HFF-Myc (cell line): ENCODE measurements at places on chromosomes 2 and 18.

GRCh38 chr2:25105336-25106085 lies 62.9 kb downstream of the POMC start:
- DNase-seq, result no peak

- DNase-seq, result no peak
Measured at GRCh38 chr18:36017232-36017631, 44.8 kb downstream of the RMP24 start.

DNA sequence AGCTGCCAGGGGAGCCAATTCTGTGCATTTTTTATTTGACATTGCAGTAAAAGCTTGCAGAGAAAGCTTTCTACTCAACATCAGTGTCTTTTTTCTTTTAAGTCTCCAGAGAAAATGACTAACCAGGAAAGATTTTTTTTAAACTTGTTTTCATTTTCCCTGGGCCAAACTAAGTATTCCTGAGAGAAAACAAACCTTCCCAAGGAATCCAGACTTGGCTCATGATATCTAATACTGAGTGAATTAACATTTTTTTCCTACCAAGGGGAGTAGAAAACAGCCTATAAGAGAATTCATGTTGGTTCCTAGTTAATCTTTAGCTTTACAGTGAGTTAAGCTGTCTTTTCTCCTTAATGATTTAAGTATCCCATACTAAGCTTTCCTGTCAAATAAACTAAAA lies 46.7 kb downstream of the DAPL1 start:
- DNase-seq, result no peak

- DNase-seq, result no peak
Measured at GRCh38 chr18:9617006-9617542, 2.7 kb upstream of the PPP4R1 start.

DNA sequence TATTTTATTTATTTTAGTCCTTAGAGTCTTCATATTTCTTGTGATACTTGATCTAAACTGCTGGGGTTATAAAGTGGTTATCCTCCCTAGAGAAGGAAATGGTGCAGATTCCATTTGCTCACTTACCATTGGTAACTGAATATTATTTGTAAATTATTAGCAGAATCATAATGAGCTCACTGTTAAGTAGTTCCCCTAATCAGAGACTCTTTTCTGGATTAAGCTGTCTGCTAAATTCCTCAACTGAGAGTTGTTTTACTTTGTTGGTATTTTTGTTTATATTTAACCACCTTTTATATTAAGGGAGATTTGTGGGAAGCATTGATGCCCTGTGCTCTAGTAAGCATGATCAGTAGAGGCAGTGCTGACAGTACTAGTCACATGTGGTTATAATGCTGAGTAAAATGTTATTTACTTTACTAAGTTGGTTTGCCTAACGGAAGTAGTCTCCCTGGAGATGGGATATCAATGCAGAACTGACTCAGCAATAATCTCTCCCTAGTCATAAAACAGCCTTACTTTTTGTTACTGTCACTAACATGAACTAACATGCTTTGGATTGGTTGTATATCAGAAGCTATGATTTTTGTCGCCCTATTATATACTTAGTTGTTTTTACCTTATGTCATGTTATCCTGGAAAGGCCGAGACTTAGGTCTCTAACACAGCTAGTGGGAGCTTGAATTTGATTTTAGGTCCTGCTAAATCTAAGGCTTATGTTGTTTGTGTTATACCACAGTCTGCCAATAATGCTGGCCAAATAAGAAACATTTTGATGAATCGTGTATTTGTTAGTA lies 166.7 kb downstream of the MCFD2 start:
- DNase-seq, result peak; percentile 75

GRCh38 chr2:142142595-142142994 lies 11.8 kb upstream of the LRP1B start:
- DNase-seq, result no peak

DNA sequence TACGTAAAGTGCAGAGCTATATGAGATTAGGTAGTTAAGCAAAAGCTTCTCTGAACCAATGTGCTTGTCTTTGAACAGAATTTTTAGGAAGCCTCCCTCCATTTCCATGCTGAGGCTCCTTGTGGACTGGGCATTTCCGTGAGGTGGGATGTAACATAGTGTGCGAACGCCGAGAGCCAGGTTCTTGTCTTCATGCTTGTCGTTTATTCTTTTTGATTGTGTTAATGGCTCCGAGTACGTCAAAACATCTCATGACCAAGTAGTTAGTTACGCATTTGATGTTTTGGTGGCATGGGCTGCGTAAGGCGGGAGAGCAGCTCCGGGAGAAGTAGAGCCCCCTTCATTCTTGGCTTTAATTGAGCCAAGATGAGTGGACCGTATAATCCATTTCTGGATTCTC lies 32.9 kb downstream of the DGKD start:
- DNase-seq, result no peak

DNA sequence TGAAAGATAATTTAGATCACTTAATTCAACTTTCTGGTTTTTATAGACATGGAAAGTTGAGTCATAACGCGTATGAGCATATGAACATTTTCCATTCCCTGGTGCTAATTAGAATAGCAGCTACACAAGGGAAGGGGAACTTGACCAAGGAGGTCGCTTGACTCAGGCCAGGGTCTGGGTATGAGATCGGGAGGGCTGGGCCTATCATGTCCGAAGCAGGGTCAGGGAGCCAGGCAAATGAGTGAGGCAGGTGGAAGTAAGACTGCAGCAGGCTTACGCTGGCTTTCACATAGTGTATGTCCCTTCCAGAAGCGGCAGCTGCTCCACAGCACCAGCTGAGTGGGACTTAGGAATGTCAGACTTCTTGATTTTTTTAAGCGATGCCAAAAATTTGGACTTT lies 14.7 kb downstream of the RALB start:
- no peak for DNase-seq

DNA sequence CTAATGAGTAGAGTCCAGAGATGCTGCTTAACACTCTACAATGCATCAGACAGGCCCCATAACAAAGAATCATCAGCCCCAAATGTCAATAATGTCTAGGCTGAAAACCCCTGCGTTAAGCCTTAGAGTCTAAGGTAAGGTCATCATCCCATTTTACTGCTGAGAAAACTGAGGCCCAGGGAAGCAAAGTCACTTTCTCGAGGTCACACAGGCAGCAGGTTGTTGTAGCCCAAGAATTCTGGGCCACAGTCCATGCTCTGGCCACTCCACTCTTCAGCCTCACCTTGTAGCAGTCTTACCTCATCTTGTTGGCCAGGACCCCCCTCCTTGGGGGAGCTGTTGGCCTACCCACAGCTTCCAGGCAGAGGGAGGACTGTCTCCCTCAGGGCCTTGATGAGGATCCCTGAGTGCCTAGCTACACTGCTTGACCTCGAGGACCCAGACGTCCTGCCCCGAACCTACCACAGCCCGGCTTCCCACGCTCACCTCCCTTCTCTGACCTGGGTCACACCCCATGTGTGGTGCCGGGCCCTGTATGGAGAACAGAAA lies 54.4 kb downstream of the SMAD7 start:
- DNase-seq, result no peak

DNA sequence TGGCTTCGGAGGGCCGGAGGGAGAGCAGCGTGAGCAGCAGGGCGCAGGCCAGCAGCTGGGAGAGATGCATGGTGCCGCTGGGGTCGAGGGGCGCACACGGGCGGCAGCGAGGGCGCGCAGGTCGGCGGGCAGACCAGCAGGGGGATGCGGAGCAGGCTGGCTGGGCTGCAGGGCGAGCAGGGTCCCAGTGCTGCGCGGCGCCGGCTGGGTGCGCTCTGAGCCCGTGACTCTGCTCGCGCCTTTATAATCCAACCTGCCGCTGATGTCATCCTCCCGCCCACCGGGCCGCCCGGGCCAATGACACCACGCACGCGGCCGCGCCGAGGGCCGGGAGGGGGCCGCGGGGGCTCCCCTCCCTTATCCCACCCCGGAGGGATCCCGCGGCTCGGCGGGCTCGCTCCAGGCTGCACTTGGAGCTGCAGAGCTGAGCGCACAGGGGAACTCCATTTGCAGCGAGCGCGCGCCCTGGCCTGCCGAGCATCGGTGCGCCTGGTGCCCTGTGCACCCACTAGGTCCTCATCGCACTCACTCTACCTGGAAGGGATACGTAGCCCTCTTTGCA lies at the start of gene NPPC:
Gene NPPC, minus strand, starts transcription at position 217 of the 562 bp plus-strand sequence. Its CDS starts 147 bp downstream, at position 70.
- no peak for DNase-seq

DNA sequence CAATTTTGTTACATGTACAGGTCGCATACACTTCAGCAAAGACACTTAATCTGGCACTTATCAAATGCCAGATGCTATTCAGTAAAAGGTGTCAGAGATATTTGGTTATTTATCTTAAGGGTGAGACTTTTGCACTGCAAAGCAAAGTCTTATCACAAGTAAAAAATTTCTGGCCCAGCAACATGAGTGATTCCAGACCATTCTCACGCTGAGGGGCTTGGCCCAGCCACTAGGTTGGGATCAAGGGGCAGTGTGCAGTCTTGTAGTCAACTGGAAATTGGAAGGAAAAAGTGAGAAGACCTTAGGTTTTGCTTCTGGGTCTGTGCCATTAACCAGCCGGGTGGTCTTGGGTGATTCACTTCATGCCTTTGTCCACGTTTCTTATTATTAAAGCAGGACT lies 181.6 kb downstream of the RNF144A start:
- DNase-seq, result no peak

DNA sequence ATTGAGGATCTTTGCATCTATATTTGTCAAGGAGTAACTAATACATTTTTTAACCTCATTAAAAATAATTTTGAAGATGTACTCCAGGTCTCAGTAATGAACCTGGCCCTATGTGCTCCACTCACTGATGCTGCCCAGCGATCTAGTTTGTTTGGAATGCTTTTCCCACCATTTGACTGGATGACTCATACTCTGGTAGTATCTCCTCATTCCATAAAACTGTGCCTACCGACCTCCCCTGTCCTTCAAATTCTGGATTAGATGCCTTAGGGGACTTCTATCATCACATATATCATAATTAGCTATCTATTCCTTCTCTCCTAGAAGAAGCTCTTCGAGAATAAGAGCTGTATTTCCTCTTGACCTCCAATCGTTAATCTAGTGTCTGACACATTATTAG lies 83.8 kb downstream of the FAM117B start:
- peak; percentile 25 for DNase-seq

- DNase-seq, result no peak
Measured at GRCh38 chr2:67498931-67499330, 101.8 kb downstream of the ETAA1 start.

DNA sequence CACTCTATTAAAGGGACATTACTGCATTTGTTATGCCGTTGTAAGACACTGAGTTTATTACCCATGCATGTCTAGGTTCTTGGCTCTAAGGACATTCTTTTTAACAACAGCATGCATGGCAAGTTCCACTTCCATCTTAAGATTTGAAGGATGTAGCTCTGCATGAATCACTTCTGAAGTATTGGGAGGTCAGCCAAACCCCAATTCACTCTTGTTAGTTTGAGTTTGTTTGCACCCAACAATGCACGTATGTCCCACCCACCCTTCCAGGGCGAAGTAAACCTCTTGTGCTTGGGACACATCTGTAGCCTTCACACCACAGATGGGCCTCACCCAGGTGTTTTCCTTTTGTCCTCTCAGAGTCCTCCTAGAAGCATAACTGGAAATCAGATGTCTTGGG lies 5.6 kb upstream of the LAMA3 start:
- no peak for DNase-seq

DNA sequence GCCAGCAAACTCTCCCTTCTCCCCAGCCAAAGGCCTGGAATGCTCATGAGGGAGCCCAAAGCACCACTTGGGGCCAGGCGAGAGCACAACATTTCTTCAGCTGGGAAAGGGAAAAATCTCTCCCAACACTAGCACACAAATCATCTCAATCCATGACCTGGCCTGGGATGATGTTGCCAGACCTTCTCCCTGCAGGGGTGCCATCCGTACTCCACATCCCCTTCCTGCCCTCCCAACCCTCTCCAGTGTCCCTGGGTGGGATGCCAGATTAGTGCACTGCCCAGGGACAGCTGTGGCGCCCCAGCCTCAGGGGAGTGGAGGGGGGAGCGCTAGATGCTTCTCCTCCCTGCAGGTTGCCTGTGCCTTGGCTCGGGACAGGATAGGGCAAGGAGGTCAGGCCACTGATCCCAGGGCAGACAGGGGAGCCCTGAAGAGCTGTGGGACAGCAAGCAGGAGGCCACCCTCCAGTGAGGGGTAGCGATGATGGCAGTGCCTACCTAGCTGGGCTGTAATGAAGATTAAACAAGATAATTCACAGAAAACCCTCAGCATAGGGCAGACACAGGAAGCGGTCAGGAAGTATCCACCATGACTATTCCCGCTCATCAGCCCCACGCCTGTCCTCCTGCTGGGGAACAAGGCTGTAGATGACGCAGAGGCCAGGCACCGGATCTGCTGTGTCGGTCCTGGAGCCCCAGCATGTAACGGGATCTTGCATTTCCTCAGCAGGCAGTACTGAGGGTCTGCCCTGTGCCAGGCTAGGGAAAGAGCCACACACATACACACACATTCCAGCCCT lies 31.1 kb downstream of the SERTAD2 start:
- DNase-seq, result no peak

DNA sequence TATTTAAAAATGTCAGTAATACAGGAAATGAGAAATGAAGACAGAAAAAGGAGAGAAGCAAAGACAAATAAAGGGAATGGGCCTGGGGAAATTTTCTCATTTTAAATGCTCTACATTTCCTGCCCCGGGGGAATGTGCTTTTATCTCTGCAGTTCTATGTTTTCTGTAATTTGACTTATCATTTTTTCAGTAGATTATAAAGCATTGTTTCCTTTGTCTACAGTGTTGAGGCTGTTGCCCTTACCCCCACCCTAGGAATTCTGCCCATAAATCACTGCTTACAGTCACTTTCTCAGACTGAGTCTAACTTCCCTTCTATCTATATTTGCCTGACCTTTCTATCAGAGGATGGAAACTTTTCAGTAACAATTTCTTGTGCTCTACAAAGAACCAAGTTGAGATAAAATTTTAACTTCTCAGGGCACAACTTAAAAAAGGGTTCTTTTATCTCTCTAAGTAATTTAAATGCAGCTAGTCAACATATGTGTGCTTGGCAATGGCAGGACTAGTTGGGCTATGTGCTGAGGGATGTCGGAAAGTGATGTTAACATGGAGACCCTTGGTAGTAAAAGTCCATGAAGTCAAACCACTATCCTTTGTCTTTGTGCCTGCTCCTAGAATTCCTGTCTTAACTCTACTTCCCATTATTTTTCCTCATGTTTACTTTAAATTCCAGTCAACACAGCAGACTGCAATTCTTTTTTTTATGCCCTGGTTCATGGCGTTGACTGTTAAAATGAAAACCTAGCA lies 146.5 kb upstream of the MMADHC start:
- no peak for DNase-seq
